ENCODE measurements at places on chromosomes 5 and 9.

GRCh38 chr5:140855772-140856674 lies at the start of gene PCDHA10:
Gene PCDHA10, plus strand, starts transcription at chr5:140855897. Its CDS starts 152 bp downstream, at chr5:140856049.
- DNase-seq: peak; percentile 26

GRCh38 chr5:158273035-158273434 lies 414.1 kb upstream of the CLINT1 start:
- DNase-seq: no peak

DNA sequence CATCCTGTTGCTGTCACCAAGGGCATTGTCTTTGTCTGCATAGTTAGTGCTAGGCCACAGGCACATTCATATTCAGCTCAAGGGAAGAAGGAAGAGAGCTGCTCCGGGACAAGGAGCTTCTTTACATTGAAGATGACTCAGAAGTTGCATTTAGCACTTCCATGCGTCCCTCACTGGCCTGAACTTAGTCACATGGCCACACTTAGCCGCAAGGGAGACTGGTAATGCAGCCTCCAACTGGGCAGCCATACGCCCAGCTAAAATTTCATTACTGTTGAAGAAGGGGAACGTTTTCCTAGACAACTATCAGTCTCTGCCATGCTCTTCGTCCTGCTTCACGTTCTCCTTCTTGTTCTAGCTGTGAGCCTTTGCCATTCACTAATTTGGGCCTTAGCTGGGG lies 20.0 kb downstream of the ACTL7B start:
- DNase-seq: no peak

- DNase-seq: no peak
Measured at GRCh38 chr5:157350939-157351801, 85.2 kb downstream of the CYFIP2 start.

GRCh38 chr9:124218438-124218982 lies 39.2 kb upstream of the NEK6 start:
- DNase-seq: no peak

DNA sequence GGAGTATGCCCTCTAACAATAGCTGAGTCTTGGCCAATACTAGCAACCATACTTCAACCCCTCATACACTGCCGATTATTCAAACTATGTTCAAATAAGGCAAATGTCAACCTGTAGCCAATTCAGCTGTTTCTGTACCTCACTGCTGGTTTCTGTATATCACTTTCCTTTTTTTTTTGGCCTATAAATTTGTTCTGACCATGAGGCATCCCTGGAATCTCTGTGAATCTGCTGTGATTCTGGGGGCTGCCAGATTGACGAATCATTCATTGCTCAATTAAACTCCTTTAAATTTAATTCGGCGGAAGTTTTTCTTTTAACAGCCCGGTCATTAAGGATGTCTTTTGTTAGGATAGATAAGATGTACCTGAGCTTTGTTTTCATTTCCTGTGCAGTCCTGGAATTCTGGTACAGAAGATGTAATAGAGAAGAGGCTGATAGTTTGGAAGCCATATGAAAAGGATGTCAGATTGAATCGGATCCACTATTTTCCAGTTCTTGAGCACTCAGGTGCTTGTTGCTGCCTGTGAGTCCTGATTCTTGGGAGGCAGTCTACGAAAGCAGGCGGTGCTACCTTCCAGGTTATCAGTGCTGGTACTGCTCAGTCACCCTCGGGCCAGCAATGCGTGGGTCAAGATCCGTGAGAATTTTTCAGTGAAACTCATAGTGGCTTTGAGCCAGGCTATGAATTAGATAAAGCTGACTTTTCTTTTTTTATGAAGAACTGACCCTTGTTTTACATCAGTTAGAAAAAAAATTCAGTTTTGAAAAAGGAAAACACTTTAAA lies 106.2 kb upstream of the TUT7 start:
- DNase-seq: peak; percentile 35

- DNase-seq: peak; percentile 100
Measured at GRCh38 chr5:17180864-17181723, 36.3 kb upstream of the BASP1 start.

DNA sequence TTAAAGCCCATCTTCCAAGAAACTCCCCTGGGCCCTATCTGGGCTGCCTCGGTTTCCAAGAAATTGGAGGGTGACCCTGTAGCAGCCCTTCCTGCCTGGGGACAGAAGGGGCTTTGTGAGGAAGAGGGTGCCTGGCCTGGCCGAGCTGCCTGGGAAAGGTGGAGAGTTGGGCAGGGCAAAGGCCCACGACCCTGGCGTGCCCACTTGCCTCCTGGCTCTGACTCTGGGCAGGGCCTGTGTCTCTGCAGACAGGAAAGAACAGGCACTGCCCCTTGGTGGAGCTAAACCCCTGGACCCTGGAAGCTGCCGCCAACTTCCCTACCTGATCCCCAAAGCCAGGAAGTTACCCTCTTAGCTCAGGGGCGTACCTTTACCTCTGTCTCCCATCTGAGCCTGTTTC lies 149.3 kb downstream of the RGS3 start:
- DNase-seq: no peak

DNA sequence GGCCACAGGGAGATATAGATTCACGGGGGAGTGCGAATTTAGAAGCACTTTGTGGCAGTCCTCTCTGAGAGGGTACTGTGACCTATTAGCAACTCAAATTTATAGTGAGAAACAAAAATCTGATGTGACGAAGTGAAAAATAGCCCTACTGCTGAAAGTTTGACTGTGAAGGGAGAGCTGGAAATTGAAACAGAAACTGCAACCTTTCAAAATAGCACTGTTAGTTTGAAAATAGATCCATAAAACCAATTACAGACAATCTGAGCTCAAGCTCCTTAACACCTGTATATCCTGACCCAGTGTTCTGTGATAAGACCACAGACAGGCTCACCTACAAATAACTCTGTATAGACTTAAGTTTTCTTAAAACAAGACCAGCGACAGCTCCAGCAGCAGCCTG lies 420.1 kb downstream of the IRX1 start:
- DNase-seq: no peak

- DNase-seq: no peak
Measured at GRCh38 chr5:133195250-133195649, 143.4 kb downstream of the HSPA4 start.

DNA sequence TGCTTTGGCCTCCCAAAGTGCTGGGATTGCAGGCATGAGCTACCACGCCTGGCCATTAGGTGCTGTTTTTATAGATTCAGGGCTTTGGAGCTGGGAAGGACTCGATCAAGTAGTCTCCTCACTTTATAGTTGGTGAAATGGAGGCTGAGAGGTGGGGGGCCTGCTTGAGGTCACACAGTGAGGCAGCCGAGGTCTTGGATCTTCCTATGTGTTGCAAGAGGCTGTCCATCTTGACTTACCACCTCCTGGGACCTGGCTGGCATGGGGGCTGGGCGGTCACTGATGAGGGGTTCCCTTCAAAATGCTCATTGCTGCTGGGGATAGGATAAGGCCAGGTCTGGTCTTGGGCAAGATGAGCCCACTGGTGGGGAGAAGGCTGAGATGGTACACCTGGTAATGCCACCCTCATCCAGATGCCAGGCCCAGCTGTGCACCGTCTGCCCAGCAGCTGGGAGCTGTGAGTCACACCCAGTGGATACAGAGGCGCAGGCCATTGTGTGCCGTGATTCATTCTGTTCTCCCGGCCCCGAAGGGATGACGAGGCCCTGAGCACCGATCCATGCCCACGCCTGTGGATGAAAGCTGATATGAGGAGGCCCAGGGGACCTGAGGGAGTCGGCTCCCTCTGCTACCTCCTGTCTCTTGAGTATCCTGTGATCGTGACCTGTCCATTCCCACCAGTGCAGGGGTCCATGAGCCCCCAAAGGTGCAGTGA lies 10.5 kb upstream of the NDST1 start:
- peak; percentile 95 for DNase-seq

GRCh38 chr9:84228130-84228720 lies 112.3 kb downstream of the SLC28A3 start:
- no peak for DNase-seq

DNA sequence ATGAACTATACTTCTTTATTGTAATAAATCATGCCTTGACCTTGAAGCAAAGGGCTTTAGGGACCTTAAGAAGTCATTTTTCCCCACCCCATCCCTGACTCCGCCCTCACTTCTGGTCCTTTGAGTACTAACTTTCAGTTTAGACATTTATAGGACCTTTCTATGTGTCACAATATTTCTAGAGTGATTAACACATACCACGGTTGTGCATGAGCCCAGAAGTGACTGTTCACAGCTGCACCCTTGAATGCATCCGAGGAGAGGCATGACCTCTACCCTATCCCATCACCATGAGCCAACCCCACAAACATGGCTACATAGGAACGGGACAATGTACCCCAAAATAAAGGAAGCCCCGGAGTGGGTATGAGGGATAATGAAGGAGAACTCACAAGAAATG lies 160.3 kb downstream of the HSD17B3 start:
- DNase-seq: no peak

GRCh38 chr9:113659039-113659438 lies 195.5 kb downstream of the RGS3 start:
- no peak for DNase-seq

GRCh38 chr9:22208846-22209585 lies 199.9 kb upstream of the CDKN2B start:
- DNase-seq: no peak

- DNase-seq: no peak
Measured at GRCh38 chr5:74638544-74638969, 2.0 kb downstream of the ENC1 start.

DNA sequence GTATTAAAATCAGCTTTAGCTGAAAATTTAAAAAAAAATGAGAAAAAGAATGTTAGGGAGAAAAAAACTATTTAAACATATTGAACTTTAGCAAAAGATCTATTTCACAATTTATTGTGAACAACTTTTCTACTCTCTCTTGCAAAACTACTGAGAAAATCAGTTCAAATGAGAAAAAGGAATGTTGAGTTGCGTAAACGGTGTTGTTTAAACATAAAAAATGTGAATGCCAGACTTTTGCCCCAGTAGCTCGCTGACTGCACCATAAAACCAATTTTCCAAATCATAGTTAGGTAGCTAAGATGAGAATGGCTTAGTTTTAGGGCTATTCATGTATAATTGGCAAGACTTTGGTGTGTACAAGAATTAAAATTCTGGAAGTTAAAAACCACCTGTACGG lies 13.4 kb upstream of the RAD23B start:
- DNase-seq: no peak

GRCh38 chr9:86005253-86005775 lies 64.4 kb downstream of the NAA35 start:
- no peak for DNase-seq

DNA sequence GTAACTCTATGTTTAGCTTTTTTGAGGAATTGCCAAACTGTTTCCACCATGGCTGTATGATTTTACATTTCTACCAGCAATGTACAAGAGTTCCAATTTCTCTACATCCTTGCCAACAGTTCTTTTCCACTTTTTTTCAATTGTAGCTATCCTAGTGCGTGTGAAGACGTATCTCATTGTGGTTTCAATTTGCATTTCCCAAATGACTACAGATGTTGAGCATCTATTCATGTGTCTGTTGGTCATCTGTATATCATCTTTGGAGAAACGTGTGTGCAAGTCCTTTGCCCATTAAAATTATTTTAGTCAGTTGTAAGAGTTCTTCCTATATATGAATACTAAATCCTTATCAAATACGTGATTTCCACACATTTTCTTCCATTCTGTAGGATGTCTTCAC lies 6.5 kb downstream of the SLC25A48 start:
- no peak for DNase-seq

DNA sequence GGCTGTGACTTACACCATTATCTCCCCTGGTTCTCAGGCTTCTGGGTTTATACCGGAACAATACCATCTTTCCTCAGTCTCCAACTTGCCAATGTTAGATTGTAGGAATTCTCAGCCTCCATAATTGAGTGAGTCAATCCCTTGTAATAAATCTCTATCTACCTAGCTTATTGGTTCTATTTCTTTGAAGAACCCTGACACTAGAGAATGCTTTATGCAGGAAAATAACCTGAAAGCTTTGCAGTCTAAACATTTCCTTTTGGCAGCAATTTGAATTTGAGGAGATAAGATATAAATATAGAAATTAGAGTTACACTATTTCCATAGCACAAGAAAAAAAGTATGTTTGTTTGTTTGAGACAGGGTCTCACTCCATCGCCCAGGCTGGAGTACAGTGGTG lies 278.1 kb upstream of the CDH18 start:
- DNase-seq: peak; percentile 68

DNA sequence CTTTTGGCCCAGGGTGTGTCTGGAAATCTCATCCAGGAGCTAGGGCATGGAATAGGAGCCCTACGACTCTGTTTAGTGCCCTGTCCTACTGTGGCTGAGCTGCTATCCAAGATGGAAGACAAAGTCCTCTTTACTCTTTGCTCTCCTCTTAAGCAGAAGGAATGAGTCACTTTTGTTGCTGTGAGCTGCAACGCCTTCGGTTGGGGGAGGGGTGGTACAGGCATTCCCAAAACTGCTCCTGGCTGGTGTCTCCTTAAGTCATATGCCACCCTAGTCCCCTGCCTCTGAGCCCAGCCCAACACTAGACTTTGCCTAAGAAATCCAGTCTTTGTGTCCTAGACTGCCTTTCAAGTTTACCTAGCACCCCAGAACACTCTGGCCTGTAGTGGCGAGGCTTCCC lies 99.9 kb downstream of the PRR16 start:
- no peak for DNase-seq

DNA sequence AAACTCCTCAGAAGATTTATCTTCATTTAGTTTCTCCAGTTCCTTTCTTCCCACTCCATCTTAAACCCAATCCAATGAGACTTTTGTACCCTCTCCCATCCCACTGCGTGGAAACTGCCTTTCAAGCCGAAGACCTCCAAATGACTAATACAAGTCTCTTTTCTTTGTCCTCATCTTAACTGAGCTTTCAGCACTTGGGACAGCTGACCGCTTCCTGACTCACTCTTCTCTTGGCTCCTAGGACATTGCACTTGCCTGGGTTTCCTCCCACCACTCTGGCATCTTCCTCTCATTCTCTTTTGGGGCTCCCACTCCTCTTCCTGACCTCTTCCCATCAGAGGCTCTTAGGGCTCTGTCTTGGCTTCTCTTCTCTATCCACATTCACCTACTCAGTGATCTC lies 243.7 kb downstream of the HSPA4 start:
- DNase-seq: no peak

DNA sequence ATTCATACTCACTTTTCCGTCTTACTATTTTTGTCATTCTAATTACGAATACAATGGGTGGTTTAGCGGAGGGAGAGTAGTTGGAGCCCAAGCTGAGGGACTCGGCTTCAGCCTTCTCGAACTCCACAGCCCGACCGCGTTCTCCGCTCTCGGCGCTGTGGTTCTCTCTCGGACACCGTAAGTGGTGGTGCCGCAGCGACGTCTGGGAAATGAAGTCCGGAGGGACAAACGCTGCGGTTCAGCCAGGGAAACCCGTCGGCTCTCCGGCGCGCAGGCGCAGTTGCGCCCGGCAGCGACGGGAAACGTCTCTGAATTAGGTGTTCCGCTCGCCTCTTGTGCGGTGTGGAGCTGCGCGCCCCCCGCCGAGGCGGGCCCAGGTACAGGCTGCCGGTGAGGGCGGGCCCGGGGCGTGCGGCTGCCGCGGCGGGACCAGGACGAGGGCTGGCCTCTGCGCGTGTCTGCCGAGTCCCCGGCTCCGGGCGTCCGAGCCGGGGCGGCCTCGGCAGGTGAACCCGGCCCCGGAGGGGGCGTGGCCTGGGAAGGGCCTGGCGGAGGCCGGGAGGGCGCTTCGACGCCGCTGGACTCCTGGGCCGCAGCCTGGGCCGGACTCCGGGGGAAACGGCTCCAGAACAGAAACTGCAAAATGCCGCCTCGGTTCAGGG lies at the start of gene ZNF879:
Gene ZNF879, plus strand, starts transcription at position 277 of the 662 bp plus-strand sequence. CDS start 1,201 bp downstream, outside the sequence.
- DNase-seq: no peak

GRCh38 chr5:67510204-67510603 lies 313.6 kb upstream of the CD180 start:
- DNase-seq: no peak

GRCh38 chr9:18154661-18155060 lies 319.3 kb upstream of the ADAMTSL1 start:
- no peak for DNase-seq

- no peak for DNase-seq
Measured at GRCh38 chr9:76311537-76311936, 82.7 kb downstream of the RFK start.

All from NCI-H226 (cell line).